HAP-1 (cell line): ENCODE measurements at places on chromosomes 4 and X.

- no peak for DNase-seq
These were observed 729 bp downstream of the CXCL11 start for GRCh38 chr4:76035141-76035540.

GRCh38 chr4:108315694-108316093, 147.0 kb upstream of the LEF1 start:
- no peak for DNase-seq

- DNase-seq: no peak
These were observed 6.7 kb upstream of the CITED1 start for GRCh38 chrX:72312311-72312940.

GRCh38 chr4:109730619-109731545, 1.0 kb upstream of the PLA2G12A start:
- DNase-seq: peak; percentile 39

DNA sequence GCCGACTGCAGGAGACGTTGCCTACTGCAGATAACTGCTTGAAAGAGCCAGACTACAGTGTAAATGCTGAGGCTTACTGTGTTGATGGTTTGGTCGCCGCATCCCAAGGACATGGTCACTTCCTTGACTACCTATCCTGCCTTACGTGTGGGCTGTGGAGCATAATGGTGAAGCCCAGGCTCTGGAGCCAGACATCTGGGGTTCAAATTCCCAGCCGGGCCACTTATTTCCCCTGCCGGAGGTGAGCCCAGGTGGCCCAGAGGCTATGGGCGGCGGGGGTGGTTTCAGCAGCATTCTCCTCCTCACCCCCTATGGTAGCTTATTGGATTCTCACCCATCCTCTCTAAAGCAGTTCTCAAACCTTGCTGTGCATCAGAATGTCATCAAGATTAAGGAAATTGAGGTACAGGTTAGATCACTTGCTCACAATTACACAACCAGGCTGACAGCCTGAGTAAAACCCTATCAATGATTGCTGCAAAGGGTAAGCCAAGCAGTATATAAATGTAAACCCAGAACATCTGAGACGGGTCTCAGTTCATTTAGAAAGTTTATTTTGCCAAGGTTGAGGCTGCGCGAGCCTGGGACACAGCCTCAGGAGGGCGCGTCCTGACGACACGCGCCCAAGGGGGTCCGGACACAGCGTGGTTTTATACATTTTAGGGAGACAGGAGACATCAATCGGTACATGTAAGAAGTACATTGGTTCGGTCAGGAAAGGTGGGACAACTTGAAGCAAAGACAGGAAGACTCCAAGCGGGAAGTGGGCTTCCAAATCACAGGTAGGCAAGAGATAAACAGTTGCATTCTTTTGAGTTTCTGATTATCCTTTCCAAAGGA, 48.5 kb downstream of the EVC start:
- no peak for DNase-seq

GRCh38 chrX:39445336-39445735, 644.1 kb downstream of the MID1IP1 start:
- peak; percentile 54 for DNase-seq

GRCh38 chr4:107902715-107903114, 28.6 kb upstream of the CYP2U1 start:
- DNase-seq: no peak

DNA sequence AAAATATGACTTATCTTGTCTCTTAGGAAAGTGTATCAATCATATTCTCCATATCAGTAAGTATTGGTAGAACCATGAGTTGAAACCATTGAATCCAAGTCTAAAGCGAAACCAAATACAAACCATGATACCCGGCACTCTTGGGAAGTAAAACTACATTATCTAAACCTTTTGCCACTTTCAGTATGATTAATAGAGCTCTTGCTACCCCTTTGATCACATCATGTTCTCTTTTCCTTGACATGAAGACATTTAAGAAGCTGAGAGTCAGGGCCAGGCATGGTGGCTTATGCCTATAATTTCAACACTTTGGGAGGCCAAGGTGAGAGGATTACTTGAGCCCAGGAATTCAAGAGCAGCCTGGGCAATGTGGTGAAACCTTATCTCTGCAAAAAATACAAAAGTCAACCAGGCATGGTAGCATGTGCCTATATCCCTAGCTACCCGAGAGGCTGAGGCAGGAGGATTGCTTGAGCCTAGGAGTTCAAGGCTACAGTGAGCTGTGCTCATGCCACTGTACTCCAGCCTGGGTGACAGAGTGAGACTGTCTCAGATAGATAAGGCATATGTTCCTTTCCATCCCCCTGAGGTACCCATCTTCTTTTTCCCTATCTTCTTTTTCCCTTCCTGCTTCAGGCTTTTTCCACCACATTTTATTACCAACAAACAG, 45.4 kb downstream of the CEP135 start:
- no peak for DNase-seq

- no peak for DNase-seq
These were observed 115.6 kb downstream of the SPANXA1 start for GRCh38 chrX:141468940-141469339.

DNA sequence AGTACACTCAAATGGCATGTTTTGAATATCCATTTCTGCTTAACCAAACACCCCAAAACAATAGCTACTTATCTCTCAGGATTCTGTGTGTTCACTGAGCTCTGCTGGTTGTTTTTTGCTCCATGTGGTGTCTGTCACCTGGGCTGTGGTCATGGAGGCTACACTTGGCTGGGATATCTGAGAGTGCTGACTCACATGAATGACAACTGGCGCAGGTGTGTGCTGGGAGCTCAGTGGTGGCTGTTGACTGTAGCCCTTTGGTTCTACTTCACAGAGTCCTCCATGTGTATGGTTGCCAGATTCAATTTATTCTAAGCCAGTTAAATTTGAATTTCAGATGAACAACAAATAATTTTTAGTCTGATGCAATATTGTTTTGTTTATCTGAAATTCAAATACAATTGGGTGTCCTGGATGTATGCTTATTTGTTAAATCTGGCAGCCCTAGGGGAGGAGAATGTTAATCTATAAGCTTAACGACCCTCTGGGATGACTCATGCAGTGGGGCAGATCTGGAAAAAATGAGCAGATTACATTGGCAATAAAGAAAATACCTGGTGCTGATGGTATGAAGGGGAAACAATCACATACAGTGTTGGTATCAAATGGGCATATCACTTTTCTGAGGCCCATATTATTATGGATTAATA, 28.2 kb upstream of the TCEAL4 start:
- no peak for DNase-seq

GRCh38 chrX:9355739-9356138, 109.1 kb upstream of the TBL1X start:
- no peak for DNase-seq

DNA sequence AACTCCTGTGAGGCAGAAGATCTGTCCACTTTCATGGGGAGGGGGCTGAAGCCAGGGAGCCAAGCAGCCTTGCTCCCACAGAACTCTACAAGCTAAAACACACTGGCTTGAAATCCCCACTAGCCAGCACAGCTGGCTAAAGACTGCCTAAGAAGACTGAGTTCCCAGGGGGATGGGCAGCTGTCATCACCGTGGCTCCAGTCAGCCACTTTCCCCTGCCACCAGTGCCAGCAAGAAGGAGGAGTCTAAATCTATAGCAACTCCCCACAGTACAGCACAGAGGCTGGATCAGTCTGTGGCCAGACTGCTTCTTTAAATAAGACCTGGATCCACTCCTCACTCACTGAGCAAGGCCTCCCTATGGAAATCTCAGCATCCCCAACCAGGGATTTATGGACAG, 308.6 kb downstream of the FAM47B start:
- DNase-seq: no peak

GRCh38 chr4:159137176-159137575, 34.3 kb downstream of the RAPGEF2 start:
- no peak for DNase-seq

DNA sequence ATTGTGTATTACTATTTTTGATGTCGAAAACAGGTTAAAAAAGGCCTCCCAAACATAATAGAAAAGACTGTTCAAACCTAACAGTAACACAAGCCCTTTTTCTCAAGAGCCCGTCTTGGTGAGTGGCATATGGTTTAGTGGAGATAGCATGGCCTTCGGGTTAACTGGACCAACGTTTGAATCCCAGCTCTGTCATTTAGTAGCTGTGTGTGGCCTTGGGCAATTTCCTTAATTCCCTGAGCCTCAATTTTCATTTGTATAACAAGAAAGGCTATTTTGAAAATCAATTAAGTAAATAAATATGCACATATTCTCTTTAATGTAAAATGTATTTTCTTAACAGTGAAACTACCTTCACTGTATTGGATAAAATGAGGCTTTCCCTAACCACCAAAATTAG, 62.3 kb downstream of the HELT start:
- DNase-seq: peak; percentile 87

GRCh38 chrX:153539171-153539978, 21.9 kb downstream of the ATP2B3 start:
- DNase-seq: peak; percentile 91

- DNase-seq: no peak
These were observed 297.2 kb upstream of the GALNT7 start for GRCh38 chr4:172871381-172871780.

GRCh38 chr4:147980586-147980985, 248.7 kb downstream of the ARHGAP10 start:
- DNase-seq: no peak

GRCh38 chr4:135838889-135839288, 1637.3 kb upstream of the PABPC4L start:
- no peak for DNase-seq

DNA sequence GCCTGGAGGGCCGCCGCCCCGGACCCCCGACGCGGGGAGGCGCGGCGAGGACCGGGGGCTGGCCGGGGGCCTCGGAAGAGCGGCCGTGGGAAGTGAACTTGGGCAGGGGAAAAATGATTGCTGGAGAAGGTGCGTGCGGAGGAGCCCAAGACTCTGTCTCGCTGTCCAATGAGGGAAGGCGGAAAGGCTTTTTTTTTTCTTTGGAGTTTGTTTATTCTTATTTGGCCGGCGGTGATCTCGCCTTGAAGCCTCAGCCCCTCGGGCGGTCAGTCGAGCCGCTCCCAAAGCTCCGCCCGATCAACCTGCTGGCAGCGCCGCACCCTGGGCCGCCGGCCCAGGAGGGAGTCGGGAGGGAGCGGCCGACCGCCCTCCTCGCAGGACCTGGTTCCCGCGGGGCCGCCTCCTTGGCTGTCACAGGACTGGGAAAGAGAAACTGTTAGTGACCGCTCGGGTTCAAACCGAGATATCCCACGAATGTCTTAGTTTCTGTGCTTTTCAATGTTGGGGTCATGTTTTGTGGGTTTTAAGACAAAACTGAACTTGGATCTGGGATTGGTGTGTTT, 2.5 kb downstream of the CPEB2 start:
- peak; percentile 55 for DNase-seq

- no peak for DNase-seq
These were observed 1.6 kb downstream of the FAM13A start for GRCh38 chr4:89055157-89056080.

DNA sequence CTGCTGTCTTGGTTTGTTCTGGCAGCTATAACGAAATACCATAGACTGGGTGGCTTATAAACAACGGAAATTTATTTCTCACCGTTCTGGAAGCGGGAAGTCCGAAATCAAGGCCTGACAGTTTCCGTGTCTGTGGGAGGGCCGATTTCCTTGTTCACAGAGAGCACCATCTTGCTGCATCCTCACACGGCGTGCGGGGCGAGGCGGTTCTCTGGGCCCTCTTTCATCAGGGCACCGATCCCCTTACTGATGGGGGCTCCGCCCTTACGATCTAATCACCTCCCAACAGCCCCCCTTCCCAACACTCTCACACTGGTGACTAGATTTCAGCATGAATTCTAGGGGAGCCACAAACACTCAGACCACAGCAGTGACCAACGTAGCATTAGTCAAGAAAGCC, 578.3 kb upstream of the FAT1 start:
- DNase-seq: no peak

DNA sequence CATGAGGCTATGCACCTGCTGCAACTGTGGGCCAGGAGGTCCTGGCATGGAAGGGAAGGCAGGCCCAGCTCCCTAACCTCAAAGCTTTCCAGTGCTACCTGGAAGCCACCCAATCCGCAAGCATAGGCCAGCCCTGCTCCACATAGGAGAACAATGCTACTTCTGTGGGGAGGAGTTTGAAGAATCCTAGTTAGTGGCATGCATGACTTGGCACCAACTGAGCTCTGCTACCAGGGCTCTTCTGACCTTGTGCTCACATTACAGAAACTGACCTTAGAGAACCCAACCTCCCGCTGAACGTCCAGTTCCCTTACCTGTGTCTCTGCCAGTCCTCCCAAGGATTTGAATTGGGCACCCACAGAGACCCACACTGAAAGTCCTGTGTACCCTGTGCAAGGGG, 58.8 kb downstream of the USP46 start:
- no peak for DNase-seq

- DNase-seq: no peak
These were observed 10.0 kb upstream of the AFF1 start for GRCh38 chr4:86924811-86925210.

GRCh38 chrX:13340182-13340791, 20.4 kb upstream of the ATXN3L start:
- no peak for DNase-seq
